Mesenteric fat pad (tissue), 1 donor: ENCODE measurements at places on chromosomes 2 and 18. TPM values are rescaled to one million over a fixed set of nuclear protein-coding genes. Genes with fewer than 3 reads are reported as not detected.

The PTPRN gene
- not detected for total RNA-seq

The STARD6 gene
- not detected for total RNA-seq

The BAZ2B gene
- total RNA-seq, result 55.6 TPM

The KANSL3 gene
- 37.6 TPM for total RNA-seq

The RSAD2 gene
- 5.2 TPM for total RNA-seq

The SCRN3 gene
- total RNA-seq, result 19.8 TPM

The GPBAR1 gene
- 34.8 TPM for total RNA-seq

The EVX2 gene
- not detected for total RNA-seq

The CRYBA2 gene
- not detected for total RNA-seq

The ACADL gene
- total RNA-seq, result 10.9 TPM

The ACVR1 gene
- total RNA-seq, result 37.7 TPM

The CYP27C1 gene
- total RNA-seq, result 1.1 TPM

The RBM43 gene
- 3.7 TPM for total RNA-seq

The TMEM163 gene
- 1.9 TPM for total RNA-seq

The TUBA3D gene
- not detected for total RNA-seq
